ENCODE measurements at places on chromosomes 5 and 9.

DNA sequence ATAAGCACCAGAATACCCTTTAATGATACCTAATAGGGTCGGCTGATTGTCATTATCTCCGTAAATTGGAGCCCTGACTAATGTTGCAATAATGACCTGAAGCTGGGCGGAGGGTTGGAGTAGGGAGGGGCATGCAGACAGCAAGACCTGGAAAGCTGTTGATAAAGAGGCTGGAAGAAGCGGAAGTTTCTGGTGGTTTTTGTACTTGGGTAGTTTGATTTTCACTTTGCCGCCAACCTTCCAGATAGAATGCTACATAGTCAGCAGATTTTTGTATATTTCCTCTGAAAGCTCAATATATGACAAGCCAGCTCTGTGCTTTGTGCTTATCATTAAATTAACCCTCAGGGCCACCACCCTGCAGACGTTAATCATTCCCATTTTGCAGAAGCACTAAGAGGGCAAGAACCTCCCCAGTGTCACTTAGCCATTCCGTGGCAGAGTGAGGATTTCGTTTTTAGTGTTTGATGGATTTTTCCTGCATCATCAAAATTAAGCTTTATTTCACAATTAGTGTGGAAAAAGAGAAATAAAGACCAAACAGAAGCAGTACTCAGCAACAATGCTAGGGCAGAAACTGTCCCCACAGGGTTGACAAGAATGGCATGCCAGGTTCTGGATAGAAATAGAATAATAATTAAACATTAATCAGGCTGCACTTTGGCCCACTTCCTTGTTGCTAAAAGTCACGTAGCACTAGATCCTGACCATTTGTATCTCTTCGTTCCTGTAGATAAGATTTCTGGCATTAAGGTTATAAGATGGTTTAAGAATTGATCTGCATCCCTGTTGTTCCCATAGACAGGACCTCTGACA, 34.7 kb downstream of the DIRAS2 start:
- no peak for DNase-seq

GRCh38 chr5:90056911-90057705, 352.4 kb downstream of the CETN3 start:
- DNase-seq: no peak

- no peak for DNase-seq
These were observed 15.1 kb downstream of the MAPKAP1 start for GRCh38 chr9:125691869-125692268.

DNA sequence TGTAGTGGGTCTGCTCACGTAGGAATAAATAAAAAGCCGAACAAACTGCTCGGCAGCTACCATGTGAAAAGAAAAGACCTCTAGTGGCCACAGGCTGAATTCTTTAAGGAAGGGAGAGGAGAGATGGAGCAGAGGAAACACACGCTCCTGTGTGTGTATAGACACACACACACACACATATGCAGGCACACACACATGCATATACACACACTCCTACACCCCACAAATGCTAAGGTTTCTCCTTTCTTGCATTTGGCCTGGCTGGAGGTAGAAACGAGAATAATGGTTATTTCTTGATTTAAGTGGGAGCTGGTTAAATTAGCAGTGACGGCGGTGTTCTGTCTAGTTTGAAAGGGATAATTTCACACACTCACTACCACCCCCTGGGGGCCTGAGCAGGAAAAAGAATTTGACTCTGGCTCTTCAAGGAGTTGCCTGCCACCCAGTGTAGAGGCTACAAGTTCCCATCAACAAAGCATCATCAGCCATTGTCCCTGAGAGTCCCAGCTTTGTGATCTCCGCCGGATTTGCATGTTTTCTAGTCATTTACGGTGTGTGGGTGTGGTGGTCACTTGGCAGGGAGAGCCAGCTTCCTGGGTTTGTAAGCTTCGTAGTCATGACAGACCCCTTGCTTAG, at the start of gene INSYN2B:
Gene INSYN2B (minus strand): TSS at position 78 of the 636 bp plus-strand sequence. CDS start 96,597 bp downstream, outside the sequence.
- peak; percentile 40 for DNase-seq

GRCh38 chr5:14184725-14185124, 41.6 kb downstream of the TRIO start:
- DNase-seq: no peak

DNA sequence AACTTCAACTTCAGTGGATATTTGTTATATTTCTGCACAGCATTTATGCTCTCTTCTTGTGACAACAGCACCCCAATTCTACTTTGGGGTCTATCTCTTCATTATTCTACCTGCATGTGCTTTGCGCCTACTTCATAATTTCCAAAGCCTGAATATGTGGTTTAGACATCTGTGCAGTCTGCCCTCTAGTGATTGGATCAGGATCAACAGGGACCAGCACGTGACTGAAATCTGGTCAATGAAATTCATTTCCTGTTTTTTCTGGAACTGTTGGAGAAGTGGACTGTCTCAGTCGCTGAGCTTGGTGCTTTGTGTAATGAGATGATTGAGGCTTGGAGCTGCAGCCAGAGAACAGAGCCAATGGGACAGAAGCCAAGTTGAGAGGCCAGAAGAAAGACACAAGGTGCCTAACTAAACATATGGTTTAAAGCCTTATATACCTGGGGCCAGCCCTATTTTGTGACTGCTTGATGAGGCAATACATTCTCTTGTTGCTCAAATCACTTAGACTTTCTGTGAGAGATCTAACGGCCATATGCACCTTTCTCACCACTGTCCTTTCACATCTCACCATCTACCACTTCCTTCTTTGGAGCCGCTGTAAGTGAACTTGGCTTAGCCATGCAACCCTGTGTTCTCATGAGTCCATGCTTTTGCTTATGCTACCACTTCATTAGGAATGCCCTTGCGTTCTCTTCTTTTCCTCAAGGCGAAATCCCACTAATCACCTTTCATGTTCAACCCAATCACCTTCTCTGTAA, 68.8 kb upstream of the PPP2R2B start:
- DNase-seq: peak; percentile 2

DNA sequence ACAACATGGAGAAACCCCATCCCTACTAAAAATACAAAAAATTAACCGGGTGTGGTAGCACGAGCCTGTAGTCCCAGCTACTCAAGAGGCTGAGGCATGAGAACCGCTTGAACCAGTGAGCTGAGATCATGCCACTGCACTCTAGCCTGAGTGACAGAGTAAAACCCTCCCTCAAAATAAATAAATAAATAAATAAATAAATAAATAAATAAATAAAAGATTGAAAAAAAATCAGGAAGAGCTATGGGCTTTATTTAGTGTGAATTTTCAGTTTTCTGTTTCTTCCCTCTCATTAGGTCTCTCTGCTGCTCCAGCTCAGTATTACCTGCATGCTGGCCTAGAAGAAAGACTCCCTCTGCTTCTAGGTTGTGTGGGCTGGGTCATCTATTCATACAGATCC, 47.8 kb upstream of the TRMT10B start:
- DNase-seq: no peak
